Activated CD8-positive, alpha-beta memory T cell treated with anti-CD3 and anti-CD28 coated beads for 24 hours (primary cell): ENCODE measurements at places on chromosomes 7 and 10.

- DNase-seq: no peak
These were observed 67.6 kb downstream of the MCU start for GRCh38 chr10:72759584-72759983.

GRCh38 chr10:5983774-5984173 is 6.4 kb upstream of the IL15RA start:
- DNase-seq: peak; percentile 30

DNA sequence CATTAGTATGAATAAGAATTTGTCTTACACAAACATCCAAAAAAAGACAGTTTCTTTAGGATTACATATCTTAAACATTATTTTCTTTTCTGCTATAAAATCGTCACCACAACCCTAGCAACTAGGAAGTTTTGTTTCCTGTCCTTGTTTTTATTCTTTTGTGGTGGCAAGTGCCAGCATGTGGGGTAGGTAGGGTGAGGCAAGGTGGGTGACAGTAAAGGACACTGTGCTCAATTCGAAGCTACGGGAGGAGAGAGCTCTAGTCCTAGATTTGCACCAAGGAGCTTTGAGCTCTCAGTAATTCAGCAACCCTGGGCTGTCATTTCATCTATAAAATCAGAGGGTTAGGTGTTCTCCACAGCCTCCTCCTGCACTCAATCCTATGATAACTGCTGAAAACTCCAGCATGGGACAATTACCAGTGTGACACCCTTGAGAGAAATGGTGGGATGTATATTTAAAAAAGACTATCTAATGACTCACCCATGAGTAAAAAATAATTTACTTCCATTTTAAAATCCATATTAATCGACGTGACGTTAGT is 187.1 kb downstream of the FAM107B start:
- no peak for DNase-seq

DNA sequence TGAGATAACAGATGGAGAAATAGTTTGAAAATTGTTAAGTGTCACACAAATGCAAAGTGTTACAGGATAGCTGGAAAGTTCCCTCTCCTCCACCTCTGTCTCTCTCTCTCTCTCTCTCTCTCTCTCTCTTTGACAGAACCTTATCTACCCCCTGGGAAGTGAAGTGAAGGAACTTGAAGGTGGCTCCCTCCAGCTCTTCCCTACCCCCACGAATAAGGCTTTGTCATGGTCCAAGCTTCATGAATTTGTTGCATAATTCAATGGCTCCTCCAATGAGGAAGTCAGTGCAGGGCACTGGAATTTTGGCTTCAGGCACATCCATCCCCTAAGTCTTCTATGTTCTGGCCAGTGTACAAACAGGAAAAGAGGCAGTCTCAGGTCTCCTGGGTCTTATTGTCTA is 66.4 kb downstream of the CDHR3 start:
- no peak for DNase-seq

- peak; percentile 57 for DNase-seq
These were observed 57.4 kb downstream of the CHST15 start for GRCh38 chr10:124035928-124036558.

GRCh38 chr10:133390597-133391248 is 3.2 kb upstream of the MTG1 start:
- DNase-seq: peak; percentile 66
